Smooth muscle cell of the umbilical artery (primary cell): ENCODE measurements at places on chromosomes 1 and 21. TPM values are rescaled to one million over a fixed set of nuclear protein-coding genes. Genes with fewer than 3 reads are reported as not detected.

Gene FMN2
- 2.4 and 5.9 TPM in 2 replicates for total RNA-seq

Gene TAS1R1
- not detected in 2 replicates for total RNA-seq

Gene MROH7
- total RNA-seq, result under 0.01 and 0.14 TPM in 2 replicates

Gene TMPRSS15
- not detected in 2 replicates for total RNA-seq

Gene PLCH2
- under 0.01 and 0.09 TPM in 2 replicates for total RNA-seq

Gene IL19
- total RNA-seq, result not detected in 2 replicates

Gene OR10J1
- total RNA-seq, result not detected in 2 replicates

Gene FOXD3
- not detected in 2 replicates for total RNA-seq

Gene ACKR1
- total RNA-seq, result not detected in 2 replicates

Gene LRIG2
- 16.9 and 20.9 TPM in 2 replicates for total RNA-seq

Gene DMBX1
- not detected in 2 replicates for total RNA-seq

Gene FTCD
- 0.30 and 0.51 TPM in 2 replicates for total RNA-seq

Gene HIVEP3
- total RNA-seq, result 4.8 and 6.6 TPM in 2 replicates

Gene PPIAL4G
- total RNA-seq, result not detected in 2 replicates

Gene TMEM79
- 1.3 and 2.1 TPM in 2 replicates for total RNA-seq

Gene ZNF670
- 1.8 and 2.2 TPM in 2 replicates for total RNA-seq

Gene SLC45A3
- total RNA-seq, result 3.3 and 4.8 TPM in 2 replicates

Gene PTPRU
- 33.2 and 51.7 TPM in 2 replicates for total RNA-seq

Gene HSPB7
- total RNA-seq, result 5.9 and 6.4 TPM in 2 replicates

Gene ENAH
- 132 and 134 TPM in 2 replicates for total RNA-seq

Gene SPATA45
- total RNA-seq, result not detected in 2 replicates

Gene HLX
- total RNA-seq, result 5.4 and 5.6 TPM in 2 replicates

Gene MAEL
- total RNA-seq, result not detected in 2 replicates

Gene FAM72B
- total RNA-seq, result 0.30 and 2.5 TPM in 2 replicates

Gene LCE6A
- total RNA-seq, result not detected in 2 replicates

Gene CFH
- 175 and 259 TPM in 2 replicates for total RNA-seq

Gene CFAP107
- total RNA-seq, result not detected in 2 replicates

Gene CFAP45
- under 0.01 and 0.55 TPM in 2 replicates for total RNA-seq

Gene C1QTNF12
- 0.92 and 1.5 TPM in 2 replicates for total RNA-seq

Gene TMEM59
- total RNA-seq, result 313 and 741 TPM in 2 replicates

Gene ZYG11A
- 0.23 TPM in 1 of 2 replicates, not detected in the other for total RNA-seq

Gene ACTN2
- total RNA-seq, result under 0.01 and 0.32 TPM in 2 replicates

Gene FCN3
- not detected in 2 replicates for total RNA-seq

Gene NCDN
- total RNA-seq, result 24.9 and 42.5 TPM in 2 replicates

Gene SIK1
- total RNA-seq, result 3.3 and 9.0 TPM in 2 replicates

Gene KLF17
- total RNA-seq, result 0.05 TPM in 1 of 2 replicates, not detected in the other

Gene GJA5
- 0.42 and 0.59 TPM in 2 replicates for total RNA-seq

Gene DMRTA2
- total RNA-seq, result under 0.01 and 0.05 TPM in 2 replicates

Gene OR2C3
- total RNA-seq, result under 0.01 TPM in 1 of 2 replicates, not detected in the other

Gene JAM2
- total RNA-seq, result 1.5 and 1.9 TPM in 2 replicates

Gene CHI3L2
- total RNA-seq, result 0.51 and 0.89 TPM in 2 replicates

Gene CCDC185
- total RNA-seq, result not detected in 2 replicates

Gene CADM3
- 0.09 and 0.30 TPM in 2 replicates for total RNA-seq

Gene TRIM17
- total RNA-seq, result under 0.01 and 0.32 TPM in 2 replicates

Gene MANEAL
- 0.30 and 0.69 TPM in 2 replicates for total RNA-seq

Gene PRR9
- total RNA-seq, result 0.51 TPM in 1 of 2 replicates, not detected in the other

Gene ERVH48-1
- total RNA-seq, result not detected in 2 replicates

Gene ST6GALNAC3
- 2.1 and 2.5 TPM in 2 replicates for total RNA-seq

Gene VPS72
- 33.9 and 34.0 TPM in 2 replicates for total RNA-seq

Gene SLC6A17
- under 0.01 and 0.60 TPM in 2 replicates for total RNA-seq

Gene CD52
- not detected in 2 replicates for total RNA-seq

Gene TMEM39B
- total RNA-seq, result 3.6 and 6.0 TPM in 2 replicates

Gene SFN
- total RNA-seq, result 0.14 TPM in 1 of 2 replicates, not detected in the other

Gene COL8A2
- 9.2 and 19.6 TPM in 2 replicates for total RNA-seq

Gene RGS4
- 173 and 822 TPM in 2 replicates for total RNA-seq

Gene KCNE2
- not detected in 2 replicates for total RNA-seq

Gene PLPPR4
- under 0.01 TPM in 1 of 2 replicates, not detected in the other for total RNA-seq
